Activated naive CD8-positive, alpha-beta T cell treated with anti-CD3 and anti-CD28 coated beads for 36 hours (primary cell): ENCODE measurements at places on chromosomes 16 and 17. TPM values are rescaled to one million over a fixed set of nuclear protein-coding genes. Genes with fewer than 3 reads are reported as not detected.
A peak's percentile ranks its signal among the peaks of the same experiment; 100 is the strongest.

DNA sequence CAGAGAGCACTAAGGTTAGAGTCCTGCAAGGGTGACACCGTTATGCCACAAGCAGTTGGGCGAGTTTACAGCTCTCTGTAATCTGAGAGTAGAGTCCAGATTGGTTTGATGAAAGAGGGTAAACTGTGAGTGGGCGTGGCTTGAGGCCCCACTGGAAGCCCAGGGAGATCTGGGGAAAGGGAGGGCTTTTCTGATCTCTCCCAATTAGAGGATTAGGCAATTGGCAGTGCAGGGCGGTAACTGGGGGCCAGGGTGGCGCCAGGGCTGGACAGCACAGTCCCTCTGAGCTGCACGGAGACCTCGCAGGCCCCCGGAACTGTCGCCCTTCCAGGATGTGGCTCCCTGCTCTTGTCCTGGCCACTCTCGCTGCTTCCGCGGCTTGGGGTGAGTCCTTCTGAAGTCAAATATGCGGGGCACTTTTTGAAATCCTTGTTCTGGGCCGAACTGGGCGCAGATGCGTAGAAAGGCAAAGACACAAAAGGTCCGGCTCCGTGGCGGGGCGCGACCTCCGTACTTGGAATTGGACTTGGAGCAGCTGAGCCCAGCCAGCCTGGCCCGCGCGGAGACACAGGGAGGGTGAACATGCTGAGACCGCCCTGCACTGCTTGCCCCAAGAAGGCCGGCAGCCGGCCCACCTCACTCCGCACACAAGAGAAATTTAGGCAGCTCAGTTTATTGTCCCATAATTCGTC is 72.4 kb downstream of the CES1 start:
- H3K36me3 ChIP-seq: no peaks in the 10 kb centered on the region
- no peaks in the 10 kb centered on the region for H3K4me1 ChIP-seq
- H3K27me3 ChIP-seq: peaks cover 22% of the 10 kb centered on the region
- DNase-seq: no peak

- H3K27me3 ChIP-seq: peaks cover 6% of the 10 kb centered on the region
- DNase-seq: no peak
- H3K4me3 ChIP-seq: peak overlapping the region; percentile 97
- H3K36me3 ChIP-seq: no peaks in the 10 kb centered on the region
- H3K27ac ChIP-seq: peak overlapping the region; percentile 97
- H3K4me1 ChIP-seq: peaks cover 22% of the 10 kb centered on the region
These were observed 1.1 kb downstream of the EZH1 start for GRCh38 chr17:42743595-42744282.

- peak overlapping the region; percentile 84 for H3K4me3 ChIP-seq
- peaks cover 49% of the 10 kb centered on the region for H3K4me1 ChIP-seq
- H3K36me3 ChIP-seq: peaks cover 1% of the 10 kb centered on the region
- DNase-seq: peak; percentile 33
These were observed 4.0 kb downstream of the NOG start for GRCh38 chr17:56597495-56597990.

GRCh38 chr17:38896346-38896954 is 26.6 kb downstream of the LASP1 start:
- no peak for DNase-seq
- H3K27me3 ChIP-seq: no peaks in the 10 kb centered on the region
- H3K36me3 ChIP-seq: peaks cover 61% of the 10 kb centered on the region
- no peak overlapping the region for H3K4me3 ChIP-seq
- H3K27ac ChIP-seq: peak overlapping the region; percentile 91
- H3K4me1 ChIP-seq: peaks cover 82% of the 10 kb centered on the region

The MYOCD gene
- not detected for total RNA-seq

DNA sequence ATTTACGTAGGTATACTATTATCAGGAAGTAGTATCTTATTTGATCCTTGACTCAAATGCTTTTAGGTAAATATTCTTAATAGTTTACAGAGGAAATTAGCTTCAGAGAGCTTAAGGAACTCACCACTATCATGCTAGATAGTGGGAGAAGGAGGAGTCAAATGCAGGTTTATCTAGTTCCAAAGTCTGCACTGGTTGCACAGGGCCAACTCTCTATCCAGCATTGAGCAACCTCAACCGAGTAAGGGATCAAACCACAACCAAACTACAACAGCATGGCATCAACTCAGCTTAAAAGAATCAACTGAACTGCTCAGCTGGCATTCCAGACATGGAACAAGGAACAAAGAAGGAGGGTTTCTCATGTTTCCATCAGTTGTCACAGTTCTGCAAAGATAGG is 306.0 kb downstream of the MAF start:
- H3K27me3 ChIP-seq: peaks cover 52% of the 10 kb centered on the region
- no peak for DNase-seq
- H3K36me3 ChIP-seq: no peaks in the 10 kb centered on the region
- H3K4me3 ChIP-seq: no peak overlapping the region
- H3K27ac ChIP-seq: no peak overlapping the region

- H3K27ac ChIP-seq: no peak overlapping the region
- peaks cover 20% of the 10 kb centered on the region for H3K36me3 ChIP-seq
- H3K4me1 ChIP-seq: peaks cover 4% of the 10 kb centered on the region
- H3K4me3 ChIP-seq: no peak overlapping the region
- no peaks in the 10 kb centered on the region for H3K27me3 ChIP-seq
- no peak for DNase-seq
These were observed 10.2 kb downstream of the NLRC3 start for GRCh38 chr16:3566990-3567389.
